ENCODE measurements at places on chromosomes 16 and 17.

GRCh38 chr16:87391324-87391949 lies 699 bp upstream of the MAP1LC3B start:
- DNase-seq, result no peak

- DNase-seq, result no peak
These were observed 40.9 kb downstream of the ENGASE start for GRCh38 chr17:79115487-79115886.

DNA sequence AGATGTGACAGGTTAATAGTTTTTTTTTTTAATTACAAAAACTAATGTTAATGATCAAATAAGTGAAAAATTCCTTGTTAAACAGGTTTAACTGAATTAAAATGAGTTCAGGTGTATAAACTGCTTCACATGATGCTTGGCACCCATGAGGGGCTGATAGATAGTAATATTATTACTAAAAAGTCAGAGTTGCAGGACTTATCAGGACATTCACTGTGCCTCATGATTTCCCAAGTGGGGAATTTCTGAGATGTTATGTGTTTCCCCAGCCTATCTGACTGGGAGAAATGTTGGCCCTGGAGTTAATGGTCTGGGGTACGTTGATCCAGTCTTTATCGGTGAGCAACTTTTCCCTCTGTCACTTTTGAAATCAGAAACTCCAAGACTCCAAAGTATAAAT lies 102.1 kb downstream of the PLCG2 start:
- DNase-seq, result no peak

DNA sequence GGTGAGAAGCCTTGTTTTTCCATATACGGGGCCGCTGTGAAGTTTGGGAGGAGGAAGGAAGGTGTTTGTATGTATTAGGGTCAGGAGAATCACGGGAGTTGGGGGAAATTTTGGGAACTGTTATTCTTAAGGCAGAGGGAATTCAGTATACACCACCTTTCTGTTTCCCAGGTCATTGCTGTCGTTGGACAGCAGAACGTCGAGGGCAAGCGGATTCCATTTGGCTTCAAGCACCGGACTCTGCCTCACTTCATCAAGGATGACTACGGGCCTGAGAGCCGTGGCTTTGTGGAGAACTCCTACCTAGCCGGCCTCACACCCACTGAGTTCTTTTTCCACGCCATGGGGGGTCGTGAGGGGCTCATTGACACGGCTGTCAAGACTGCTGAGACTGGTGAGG lies 17.6 kb downstream of the POLR2A start:
- DNase-seq, result no peak

GRCh38 chr17:29376667-29377270 lies 13.4 kb upstream of the TAOK1 start:
- no peak for DNase-seq

GRCh38 chr16:81493755-81494433 lies 49.3 kb downstream of the CMIP start:
- peak; percentile 66 for DNase-seq

GRCh38 chr17:49986396-49987289 lies 8.4 kb downstream of the DLX3 start:
- DNase-seq, result no peak

- peak; percentile 38 for DNase-seq
These were observed at the start of gene FA2H for GRCh38 chr16:74774223-74775139. TSS of gene FA2H (minus strand) at chr16:74774820. CDS start at chr16:74774755, 65 bp downstream.

DNA sequence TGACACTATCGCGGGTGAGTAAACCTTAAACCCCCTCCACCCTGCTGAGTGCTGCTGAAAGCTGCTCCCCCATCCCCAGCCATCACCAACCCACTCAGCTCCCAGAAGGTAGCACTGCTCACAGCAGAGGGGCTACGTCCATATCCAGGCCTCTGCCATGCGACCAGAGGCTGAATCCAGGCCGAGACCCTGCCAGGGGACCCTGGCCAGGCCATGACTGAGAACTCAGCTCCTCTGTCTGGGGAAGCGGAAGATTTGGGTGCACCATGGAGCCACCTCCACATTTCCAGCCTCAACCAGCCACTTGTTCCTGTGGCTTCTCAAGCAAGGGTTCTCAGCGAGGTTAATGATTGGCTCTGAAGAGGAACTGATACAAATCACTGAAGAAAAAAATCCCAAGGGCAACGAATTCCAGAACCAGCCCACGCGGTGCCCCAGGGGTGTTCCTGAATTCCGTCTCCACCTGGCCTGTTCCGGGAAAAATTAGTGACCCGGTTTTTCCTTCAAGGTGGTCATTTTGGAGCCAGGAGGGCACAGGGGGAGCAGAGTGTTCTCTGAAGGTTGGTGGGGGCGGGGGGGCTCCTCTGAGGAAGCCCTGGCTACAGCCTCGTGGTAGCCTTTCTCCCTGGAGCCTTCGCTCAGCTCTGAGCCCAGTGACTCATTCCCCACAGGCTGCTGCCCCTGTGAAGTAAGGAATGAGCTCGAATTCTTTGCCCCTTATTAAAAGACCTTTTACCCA lies 9.3 kb upstream of the SLC16A5 start:
- DNase-seq, result no peak

GRCh38 chr16:53955221-53955875 lies 251.4 kb downstream of the FTO start:
- no peak for DNase-seq

GRCh38 chr16:16578701-16579100 lies 199.8 kb downstream of the NPIPA7 start:
- DNase-seq, result no peak

DNA sequence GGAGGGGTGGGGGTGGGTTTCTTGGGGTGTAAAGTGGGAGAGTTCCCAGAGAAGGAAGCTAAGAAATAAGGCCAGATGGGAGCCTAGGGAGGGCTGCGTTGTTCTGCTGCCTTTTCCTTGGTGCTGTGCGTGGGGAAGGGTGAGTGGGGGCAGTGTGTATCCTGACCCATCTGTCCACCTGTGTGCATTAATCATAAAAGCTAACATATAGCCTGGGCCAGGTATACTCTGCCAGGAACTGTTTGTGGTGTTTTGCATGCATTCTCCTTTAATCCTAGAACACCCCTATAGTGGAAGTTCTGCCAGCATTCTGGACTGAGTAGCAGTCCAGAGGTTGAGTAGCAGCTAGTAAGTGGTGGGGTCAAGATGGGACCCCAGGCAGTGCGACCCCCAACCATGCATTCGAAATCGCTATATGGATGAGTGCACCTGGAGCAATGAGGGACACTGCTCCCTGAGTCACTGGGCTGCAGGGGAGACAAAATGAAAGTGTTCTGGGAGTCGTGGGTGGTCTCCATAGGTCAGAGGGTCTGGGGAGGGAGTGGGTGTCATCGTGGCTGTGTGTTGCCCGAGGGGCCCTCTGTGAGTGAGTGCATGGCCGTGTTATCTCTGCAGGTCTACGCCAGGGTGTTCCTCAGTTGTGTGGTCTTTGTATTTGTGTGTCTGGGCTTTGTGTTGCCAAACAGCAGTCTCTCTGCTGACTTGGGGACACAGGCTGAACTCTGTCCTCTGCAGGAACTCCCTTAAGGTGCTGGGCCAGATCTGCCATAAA lies 1.3 kb downstream of the ERBB2 start:
- DNase-seq, result no peak

GRCh38 chr16:65318138-65318537 lies 196.3 kb upstream of the CDH11 start:
- no peak for DNase-seq

DNA sequence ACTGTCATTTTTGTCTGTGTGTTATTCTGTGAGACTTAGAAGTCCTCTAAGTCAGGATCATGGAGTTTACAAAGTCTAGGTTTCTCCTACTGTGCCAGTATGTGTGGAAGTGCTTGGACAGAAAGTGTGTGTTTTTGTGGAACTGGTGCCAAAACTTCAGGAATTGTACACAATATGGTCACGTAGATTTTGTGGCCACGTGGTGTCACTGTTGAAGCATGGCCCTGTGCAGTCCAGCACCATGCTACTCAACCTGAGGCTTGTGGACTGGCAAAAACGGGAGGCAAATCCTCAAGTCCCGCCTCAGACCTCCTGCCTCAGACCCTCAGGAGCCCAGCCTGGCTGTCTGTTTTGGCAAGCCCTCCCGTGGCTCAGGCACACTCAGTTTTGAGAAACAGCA lies 16.7 kb upstream of the ALKBH5 start:
- no peak for DNase-seq

DNA sequence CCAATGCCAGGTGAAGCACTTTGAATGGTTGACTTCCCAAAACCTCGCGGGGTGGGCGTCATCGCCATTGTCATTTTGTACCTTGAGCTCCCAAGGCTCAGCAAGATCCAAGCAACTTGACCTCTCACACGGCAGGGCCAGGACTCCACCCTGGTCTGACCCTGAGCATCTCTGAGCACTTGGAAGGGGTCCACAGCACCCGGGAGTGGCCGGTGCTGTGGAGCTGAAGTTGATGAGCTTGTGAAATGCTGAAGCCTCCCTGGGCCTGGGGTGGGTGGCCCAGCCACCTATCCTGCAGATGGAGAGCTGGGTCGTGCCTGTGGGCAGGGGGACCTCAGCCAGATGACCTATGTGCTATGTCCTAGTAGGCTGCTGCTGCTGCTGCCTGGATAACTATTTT lies 283.3 kb upstream of the FOXF1 start:
- no peak for DNase-seq

DNA sequence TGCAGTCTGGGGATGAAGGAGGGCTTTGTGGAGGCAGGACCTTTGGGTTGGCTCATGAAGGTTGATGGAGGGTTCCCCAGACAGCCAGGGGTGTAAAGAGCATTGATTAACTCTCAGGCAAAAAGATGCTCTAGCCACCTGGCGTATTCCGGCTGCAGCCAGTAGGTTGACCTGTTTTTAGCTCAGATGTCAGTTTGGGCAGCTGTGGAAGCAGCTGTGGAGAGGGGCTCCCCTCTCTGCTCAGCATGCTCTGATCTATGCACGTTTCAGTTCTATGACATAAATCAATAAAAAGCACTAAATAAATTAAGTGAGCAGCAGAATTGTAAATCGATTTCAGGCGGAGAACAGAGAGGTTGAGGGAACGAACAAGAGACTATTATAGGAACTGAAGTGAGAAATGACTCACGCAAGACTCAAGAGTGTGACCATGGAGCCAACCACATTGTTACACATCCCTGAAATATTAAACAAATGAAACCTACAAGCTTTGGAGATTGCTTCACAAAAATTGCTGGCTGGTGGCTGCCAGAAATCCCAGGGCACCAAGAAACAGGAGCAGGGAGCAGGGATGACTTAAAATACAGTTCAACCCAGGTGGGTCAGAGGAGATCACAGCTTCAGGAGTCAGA lies 111.9 kb downstream of the GSG1L start:
- no peak for DNase-seq
